Common myeloid progenitor, CD34-positive (primary cell): ENCODE measurements at places on chromosomes 16 and 17.

- no peak for DNase-seq
Measured at GRCh38 chr16:63422715-63423114, 1386.5 kb upstream of the CDH8 start.

DNA sequence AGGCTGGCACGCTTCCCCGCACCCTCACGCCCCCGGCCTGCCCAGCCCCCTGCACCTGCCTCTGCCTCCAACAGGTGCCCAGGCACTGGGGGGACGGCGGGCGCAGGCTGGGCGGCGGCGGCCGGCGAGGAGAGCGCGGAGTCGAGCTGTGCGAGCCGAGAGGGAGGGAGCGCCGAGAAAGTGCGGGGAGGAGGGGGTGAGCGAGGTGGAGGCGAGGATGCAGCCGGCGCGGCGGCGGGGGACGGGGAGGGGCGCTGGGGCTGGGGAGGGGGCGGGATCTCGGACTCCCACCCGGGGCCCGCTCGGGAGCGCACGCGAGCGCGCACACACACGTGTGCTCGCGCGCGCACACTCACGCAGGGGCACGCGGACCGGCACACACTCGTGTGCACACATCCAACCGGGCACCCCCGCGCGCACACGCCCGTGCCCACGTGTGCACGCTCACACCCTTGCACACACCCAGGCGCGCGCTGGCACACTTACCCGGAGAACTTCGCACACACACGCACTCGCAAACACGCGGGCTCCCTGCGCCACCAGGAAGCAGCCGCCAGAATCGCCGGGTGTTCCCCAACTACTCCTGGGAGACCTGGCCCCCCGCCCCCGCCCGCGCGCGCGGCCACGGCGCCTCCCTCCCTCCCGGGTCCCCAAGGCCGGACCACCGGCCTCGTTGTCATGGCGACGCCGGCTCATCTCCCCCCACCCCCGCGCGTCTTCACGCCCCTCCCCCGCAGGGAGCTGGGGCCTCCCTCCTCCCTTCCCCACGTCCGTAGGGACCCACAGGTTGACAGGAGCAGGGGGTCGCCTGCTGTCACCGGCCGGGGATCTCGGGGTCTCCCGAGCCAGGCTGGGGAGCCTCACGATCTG, at the start of gene DOC2A:
TSS of gene DOC2A (minus strand) at position 184 of the 870 bp plus-strand sequence. CDS start 805 bp downstream, outside the sequence.
- peak; percentile 61 for DNase-seq

GRCh38 chr17:12673788-12674187, 8.1 kb downstream of the MYOCD start:
- no peak for DNase-seq

- DNase-seq: no peak
Measured at GRCh38 chr17:3660311-3660891, 8.0 kb downstream of the TAX1BP3 start.

GRCh38 chr17:28381141-28381825, 9.8 kb downstream of the SARM1 start:
- peak; percentile 53 for DNase-seq

- DNase-seq: no peak
Measured at GRCh38 chr17:19973156-19973555, 4.5 kb downstream of the AKAP10 start.

- no peak for DNase-seq
Measured at GRCh38 chr16:51057969-51058337, 93.1 kb downstream of the SALL1 start.

- DNase-seq: no peak
Measured at GRCh38 chr17:55448681-55449080, 27.0 kb upstream of the MMD start.

DNA sequence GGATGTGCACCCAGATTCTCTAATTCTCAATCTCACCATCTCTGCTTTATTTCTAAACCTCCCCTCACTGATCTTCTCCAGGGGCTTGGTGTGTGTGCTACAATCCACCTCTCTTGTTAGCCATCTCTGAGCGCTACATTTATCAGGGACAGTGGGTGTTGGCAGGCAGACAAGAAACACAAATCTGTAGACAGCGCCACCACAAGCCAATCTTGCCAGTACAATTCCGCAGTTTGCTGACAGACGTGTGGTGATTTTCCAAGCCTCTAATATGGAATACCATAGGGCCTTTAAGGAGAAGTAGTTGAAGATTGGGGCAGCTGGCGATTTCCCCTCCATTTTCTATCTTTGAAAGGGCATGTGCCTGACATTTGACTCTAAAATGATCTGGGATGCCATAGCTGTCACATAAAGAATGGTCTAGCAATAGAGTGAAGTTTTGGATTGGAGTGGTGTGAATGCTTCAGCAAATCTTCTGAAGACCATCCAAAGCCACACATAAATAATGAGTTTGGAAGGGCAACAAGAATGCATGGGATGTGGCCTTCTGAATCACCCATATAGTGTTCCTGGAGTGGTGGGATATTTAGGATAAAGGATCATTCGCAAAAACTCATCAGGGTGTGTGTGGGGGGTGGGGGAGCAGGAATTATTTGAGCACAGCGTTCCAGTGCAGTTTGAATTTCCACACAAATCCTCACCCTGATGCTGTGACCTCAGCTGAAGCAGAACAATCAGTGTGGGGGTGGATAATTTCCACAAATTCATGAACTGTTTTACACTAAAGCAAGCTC, 12.0 kb upstream of the ANKFN1 start:
- no peak for DNase-seq

DNA sequence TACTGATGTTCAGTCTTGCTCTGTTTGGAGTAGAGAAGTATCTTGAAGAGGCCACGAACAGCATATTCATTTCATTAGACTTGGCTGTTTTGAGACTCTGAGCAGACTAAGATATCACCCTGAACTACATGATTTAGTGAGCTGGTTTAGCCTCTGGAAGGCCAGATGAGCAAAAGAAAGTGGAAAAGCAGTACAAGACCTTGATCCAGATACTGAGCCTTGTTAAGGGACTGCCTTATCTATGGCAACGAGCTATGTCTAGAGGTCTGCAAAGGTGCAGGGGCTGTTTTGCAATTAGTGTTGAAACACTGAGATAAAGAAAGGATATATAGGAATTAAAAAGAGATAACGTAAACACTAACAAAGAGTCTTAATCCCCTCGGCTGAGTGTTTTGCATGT, 231.4 kb downstream of the IRX3 start:
- DNase-seq: no peak

- no peak for DNase-seq
Measured at GRCh38 chr17:21272881-21273792, 11.4 kb upstream of the MAP2K3 start.

DNA sequence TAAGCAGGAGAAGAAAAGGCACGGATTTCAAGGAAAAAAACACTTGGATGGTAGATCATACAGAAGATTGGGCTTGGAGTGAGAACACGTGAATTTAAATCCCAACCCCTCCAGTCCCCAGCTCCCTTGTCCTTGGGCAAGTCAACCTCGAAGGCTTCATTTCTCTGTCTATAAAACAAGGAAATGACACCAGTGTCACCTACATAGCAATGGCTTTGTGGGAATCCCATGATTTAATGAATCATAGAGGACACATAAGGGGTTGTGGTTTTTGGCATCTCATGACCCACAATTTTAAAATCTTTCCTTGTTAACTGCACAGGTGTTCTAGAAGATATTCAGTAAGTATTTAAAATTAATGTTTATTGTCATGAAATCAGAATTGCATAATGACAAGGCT, 8.2 kb upstream of the CCL2 start:
- DNase-seq: peak; percentile 62

DNA sequence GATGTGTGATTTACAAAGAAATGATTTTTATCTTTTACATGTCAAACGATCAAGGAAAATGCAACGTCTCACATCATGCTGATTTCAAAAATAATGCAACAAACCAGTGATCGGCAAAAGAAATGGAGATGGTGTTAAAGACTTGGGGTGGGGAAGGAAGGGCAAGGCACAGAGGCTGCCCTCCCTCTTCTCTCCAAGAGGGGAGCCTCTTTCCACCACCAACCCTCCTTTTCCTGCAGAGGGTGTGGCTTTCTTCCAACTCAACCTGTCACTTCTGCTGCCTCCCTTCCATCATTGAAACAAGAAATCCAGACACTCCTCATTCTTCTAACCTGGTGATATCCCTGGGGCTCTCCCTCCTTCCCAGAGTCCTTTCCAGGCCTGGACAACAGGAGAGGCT, 320.8 kb downstream of the SLC39A11 start:
- no peak for DNase-seq

DNA sequence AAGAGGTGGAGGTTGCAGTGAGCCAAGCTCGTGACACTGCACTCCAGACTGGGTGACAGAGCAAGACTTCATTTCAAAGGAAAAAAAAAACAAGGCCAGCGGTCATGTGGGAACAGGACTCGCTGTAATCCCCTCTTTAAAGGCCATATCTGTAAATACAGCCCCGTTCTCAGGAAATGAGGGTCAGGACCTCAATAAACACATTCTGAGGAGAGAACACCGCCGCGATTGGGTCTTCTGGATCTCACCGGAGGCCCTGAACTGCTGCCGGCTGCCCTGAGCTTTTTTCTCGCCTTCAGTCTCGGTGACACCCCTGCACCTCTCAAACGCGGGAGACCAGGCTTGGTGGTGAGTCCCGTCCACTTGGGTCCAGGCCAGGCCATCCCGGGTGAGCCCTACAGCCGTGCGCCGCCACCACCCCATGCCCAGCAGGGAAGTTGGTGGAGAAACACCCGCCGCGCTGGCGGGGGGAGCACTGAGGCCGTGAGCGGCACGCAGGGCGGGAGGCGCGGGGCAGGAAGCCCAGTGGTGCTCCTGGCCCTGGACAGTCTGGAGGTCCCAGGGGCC, 28.4 kb downstream of the SLC25A10 start:
- DNase-seq: peak; percentile 29

GRCh38 chr16:21083729-21084268, 66.8 kb downstream of the DNAH3 start:
- peak; percentile 58 for DNase-seq

DNA sequence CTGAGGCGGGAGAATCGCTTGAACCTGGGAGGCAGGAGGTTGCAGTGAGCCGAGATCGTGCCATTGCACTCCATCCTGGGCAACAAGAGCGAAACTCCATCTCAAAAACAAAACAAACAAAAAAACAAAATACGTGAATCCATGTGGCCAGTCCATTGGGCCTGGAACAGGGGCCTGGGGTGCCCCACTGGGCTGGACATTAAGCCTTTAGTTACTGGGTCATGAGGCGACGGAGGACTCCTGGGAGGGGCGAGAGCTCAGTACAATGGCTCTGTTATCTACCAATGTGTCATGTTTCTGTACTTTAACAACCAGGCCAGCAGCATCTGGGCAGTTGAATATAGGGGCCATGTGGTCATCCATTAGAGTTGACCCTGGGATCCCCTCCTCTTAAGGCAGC, 18.9 kb upstream of the CLEC18A start:
- DNase-seq: no peak

DNA sequence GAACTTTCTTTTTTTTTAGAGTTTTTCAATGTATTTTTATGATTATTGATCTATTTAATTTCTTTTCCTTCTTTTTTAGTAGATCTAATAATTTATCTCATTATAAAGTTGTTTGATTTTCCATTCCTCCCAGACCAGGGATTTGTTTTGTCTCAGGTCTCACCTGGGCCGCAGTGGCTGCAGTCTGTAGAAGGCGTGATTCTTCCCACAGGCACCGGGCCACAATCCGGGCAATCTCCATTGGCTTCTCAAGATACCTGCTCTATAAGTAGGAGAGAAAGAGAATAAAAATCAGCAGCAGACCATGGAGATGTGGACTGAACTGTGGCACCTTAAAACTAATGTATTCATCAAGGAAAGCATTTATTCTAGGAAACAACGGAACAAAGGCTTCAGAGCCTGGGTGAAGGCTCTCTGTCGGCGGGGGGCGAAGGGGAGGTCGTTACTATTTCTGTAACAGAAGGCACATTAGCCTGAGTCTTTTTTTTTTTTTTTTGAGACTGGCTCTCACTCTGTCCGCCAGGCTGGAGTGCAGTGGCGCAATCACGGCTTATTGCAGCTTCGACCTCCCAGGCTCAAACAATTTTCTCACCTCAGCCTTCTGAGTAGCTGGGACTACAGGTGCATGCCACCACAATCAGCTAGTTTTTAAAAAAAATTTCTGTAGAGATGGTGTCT, 42.7 kb downstream of the STAT3 start:
- DNase-seq: no peak

DNA sequence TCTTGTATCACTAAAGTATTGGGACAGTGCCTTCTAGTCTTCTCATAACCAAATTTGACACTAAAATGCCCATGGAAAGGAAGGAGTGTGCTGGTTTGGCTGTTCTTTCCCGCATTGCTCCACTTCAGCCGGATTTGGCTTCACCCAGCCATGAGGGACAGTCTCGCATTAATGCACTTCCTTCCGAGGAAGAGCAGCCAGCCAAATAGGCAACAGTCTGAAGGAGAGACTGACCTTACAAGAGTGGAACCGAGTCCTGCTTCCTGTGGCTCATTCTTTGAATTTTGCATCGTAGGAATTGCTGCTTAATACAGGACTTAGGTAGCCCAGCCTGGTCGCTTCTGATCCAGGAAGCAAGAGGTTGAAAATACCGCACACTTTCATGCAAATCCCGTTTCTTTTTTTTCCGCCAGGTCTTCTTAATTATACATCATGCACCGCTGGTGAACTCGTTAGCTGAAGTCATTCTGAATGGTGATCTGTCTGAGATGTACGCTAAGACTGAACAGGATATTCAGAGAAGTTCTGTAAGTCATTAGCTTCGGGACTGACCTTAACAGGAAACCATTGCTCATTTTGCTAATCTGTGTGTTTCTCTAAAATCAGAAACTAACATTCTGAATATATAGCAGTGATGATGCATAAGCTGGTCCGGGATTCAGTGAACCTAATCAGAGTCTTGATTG, 38.2 kb downstream of the CLEC16A start:
- DNase-seq: no peak

DNA sequence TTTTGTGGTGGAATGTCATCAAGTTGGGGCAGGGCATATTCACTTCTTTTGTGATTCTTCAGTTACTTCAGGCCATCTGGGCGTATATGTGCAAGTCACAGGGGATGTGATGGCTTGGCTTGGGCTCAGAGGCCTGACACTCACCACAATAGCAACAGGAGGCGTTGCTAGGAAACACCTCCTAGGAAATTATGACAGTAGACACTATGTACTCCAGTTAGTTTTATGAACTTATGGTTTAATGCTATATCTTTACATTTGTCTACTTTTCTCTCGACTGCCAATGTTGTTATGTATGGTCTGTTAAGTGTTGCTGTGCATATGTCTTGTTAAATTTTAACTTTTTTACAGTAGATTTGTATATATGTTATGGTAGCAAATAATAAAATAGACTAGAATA, 788.7 kb upstream of the GOT2 start:
- DNase-seq: peak; percentile 1
